ENCODE measurements at places on chromosomes 1 and 21. TPM values are rescaled to one million over a fixed set of nuclear protein-coding genes. Genes with fewer than 3 reads are reported as not detected.

The SHE gene
- total RNA-seq = not detected

The LCE7A gene
- not detected for total RNA-seq

The KRTAP21-2 gene
- not detected for total RNA-seq

The NBPF12 gene
- 9.5 TPM for total RNA-seq

The SAMSN1 gene
- total RNA-seq = 1.5 TPM

The NFIA gene
- 38.6 TPM for total RNA-seq

The KCNK2 gene
- 1.1 TPM for total RNA-seq

DNA sequence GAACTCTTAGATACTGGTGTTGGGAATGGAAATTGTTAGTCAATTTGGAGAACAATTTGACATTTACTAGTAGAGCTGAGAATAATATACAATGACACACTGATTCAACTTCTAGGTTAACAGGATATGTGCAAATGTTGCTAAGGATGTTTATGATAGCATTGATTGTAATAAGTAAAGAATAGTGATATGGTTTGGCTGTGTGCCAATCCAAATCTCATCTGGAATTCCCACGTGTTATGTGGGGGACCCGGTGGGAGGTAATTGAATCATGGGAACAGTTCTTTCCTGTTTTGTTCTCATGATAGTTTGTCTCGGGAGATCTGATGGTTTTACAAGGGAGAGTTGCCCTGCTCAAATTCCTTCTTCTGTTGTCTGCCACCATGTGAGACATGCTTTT lies 302.4 kb upstream of the TMPRSS15 start:
- H3K36me3 ChIP-seq = no peaks in the 10 kb centered on the region
- no peak for DNase-seq
- no peaks in the 10 kb centered on the region for H3K27me3 ChIP-seq
- H3K4me1 ChIP-seq = no peaks in the 10 kb centered on the region

DNA sequence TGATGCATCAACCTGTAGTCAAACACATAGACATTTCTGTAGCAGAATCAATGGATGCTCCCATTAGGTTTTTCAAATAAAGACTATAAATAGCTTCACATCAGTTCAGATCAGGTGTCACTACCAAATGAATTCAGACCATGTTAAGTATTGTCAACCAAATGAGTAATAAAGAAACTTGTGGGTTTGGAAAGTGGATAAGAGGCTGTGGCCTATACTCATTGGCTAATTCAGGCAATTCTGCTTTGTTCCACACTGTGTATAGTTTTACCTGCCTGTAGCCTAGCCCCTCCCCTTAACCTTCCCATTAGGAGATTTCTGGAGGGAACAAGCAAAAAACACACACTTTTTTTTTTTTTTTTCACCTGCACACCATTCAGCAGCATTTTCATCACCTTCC lies 321.2 kb downstream of the HLX start:
- no peaks in the 10 kb centered on the region for H3K4me1 ChIP-seq
- no peak overlapping the region for H3K4me3 ChIP-seq
- DNase-seq = no peak
- H3K36me3 ChIP-seq = no peaks in the 10 kb centered on the region
- H3K27ac ChIP-seq = no peak overlapping the region

- H3K27me3 ChIP-seq = no peaks in the 10 kb centered on the region
- no peak overlapping the region for H3K27ac ChIP-seq
- DNase-seq = no peak
- peaks cover 11% of the 10 kb centered on the region for H3K36me3 ChIP-seq
These were observed 20.2 kb downstream of the LDLRAP1 start for GRCh38 chr1:25563330-25564215.

DNA sequence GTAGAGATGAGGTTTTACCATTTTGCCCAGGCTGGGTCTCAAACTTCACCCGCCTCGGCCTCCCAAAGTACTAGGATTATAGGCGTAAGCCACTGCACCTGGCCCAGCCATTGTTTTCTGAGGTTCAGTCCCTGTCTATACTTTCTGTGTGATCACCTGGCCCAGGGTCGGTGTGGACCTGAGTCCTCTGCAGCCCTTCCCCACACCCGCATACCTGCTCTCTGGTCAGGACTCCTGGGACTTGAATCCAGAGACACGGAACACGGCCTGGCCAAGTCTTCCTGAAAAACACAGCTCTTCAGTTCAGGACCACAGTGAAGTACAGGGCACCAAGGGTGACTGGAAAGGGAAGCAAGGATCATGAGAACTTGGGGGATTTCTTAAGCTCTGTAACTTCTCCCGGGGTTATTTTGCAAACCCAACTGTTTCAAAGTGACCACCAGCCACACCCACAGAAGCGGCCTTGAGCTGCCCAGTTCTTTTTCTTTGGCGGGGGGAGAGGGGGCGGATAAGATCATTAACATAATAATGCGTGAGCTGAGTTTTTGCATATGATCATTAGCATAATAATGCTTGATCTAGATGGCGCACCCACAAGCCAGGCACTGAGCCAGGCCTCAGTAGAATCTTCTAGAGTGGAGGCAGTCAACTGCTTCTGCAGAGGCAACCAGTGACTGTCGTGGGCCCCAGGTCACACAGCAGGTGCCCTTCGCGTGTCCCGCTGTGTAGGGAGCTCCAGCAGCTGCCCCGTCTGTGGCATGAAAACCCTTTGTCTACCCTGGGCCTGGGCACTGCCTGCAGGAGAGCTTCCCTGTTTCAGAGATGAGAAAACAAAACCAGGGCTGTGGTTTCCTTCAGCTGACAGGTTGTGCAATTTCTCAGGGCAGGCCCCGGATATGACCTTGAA lies 1.7 kb upstream of the NADK start:
- no peaks in the 10 kb centered on the region for H3K27me3 ChIP-seq
- peaks cover 55% of the 10 kb centered on the region for H3K36me3 ChIP-seq
- H3K27ac ChIP-seq = peak overlapping the region; percentile 36
- DNase-seq = peak; percentile 30

DNA sequence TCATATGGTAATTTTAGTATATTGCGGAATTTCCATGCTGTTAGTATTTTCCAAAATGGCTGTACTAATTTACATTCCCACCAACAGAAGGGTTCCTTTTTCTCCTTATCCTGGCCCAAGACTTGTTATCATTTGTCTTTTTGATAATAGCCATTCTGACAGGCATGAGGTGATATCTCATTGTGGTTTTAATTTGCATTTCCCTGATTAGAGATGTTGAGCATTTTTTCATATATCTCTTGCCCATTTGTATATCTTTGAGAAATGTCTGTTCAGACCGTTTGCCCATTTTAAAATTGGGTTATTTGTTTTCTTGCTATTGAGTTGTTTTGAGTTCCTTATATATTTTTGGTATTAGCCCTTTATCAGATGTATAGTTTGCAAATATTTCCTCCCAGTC lies 14.0 kb downstream of the CAPZA1 start:
- DNase-seq = no peak
- no peaks in the 10 kb centered on the region for H3K27me3 ChIP-seq
- H3K4me1 ChIP-seq = peaks cover 46% of the 10 kb centered on the region
- H3K36me3 ChIP-seq = peaks cover 17% of the 10 kb centered on the region
- H3K27ac ChIP-seq = no peak overlapping the region

GRCh38 chr1:19010995-19011844 lies 54.7 kb upstream of the IFFO2 start:
- peak overlapping the region; percentile 44 for H3K4me3 ChIP-seq
- peaks cover 23% of the 10 kb centered on the region for H3K36me3 ChIP-seq
- DNase-seq = peak; percentile 79
- H3K27me3 ChIP-seq = no peaks in the 10 kb centered on the region

GRCh38 chr1:21703318-21703963 lies 34.3 kb upstream of the RAP1GAP start:
- H3K4me3 ChIP-seq = no peak overlapping the region
- no peaks in the 10 kb centered on the region for H3K27me3 ChIP-seq
- no peak overlapping the region for H3K27ac ChIP-seq
- H3K4me1 ChIP-seq = no peaks in the 10 kb centered on the region
- H3K36me3 ChIP-seq = peaks cover 36% of the 10 kb centered on the region

All from Calu3 (cell line).